ENCODE measurements at places on chromosomes 3 and 15.

GRCh38 chr3:138065949-138066348 is 49.5 kb downstream of the DZIP1L start:
- no peak for DNase-seq

GRCh38 chr3:62496503-62496902 is 123.2 kb upstream of the FEZF2 start:
- no peak for DNase-seq

DNA sequence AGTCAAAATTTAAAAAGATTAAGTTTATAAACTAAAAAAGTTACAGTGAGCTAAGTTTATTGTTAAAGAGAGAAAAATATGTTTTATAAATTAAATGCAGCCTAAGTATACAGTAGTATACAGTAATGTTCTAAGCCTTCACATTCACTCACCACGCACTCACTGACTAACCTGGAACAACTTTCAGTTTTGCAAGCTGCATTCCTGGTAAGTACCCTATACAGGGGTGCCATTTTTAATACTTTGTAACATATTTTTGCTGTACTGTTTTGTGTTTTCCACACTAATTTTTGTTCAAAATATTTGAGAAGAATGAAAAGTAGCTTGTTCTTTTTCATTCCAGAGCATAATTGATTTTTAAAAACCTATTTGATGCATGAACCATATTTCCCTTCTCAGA is 524.9 kb downstream of the RBMS3 start:
- DNase-seq, result no peak

GRCh38 chr15:85097725-85098124 is 116.1 kb downstream of the PDE8A start:
- DNase-seq, result no peak

- DNase-seq, result no peak
These were observed 191.0 kb downstream of the EPHB1 start for GRCh38 chr3:134985864-134986715.

GRCh38 chr3:156923349-156923748 is 97.2 kb downstream of the LEKR1 start:
- no peak for DNase-seq

- no peak for DNase-seq
These were observed 244.7 kb upstream of the ONECUT1 start for GRCh38 chr15:53034767-53035245.

- no peak for DNase-seq
These were observed 292.8 kb downstream of the LPP start for GRCh38 chr3:188446766-188447165.

DNA sequence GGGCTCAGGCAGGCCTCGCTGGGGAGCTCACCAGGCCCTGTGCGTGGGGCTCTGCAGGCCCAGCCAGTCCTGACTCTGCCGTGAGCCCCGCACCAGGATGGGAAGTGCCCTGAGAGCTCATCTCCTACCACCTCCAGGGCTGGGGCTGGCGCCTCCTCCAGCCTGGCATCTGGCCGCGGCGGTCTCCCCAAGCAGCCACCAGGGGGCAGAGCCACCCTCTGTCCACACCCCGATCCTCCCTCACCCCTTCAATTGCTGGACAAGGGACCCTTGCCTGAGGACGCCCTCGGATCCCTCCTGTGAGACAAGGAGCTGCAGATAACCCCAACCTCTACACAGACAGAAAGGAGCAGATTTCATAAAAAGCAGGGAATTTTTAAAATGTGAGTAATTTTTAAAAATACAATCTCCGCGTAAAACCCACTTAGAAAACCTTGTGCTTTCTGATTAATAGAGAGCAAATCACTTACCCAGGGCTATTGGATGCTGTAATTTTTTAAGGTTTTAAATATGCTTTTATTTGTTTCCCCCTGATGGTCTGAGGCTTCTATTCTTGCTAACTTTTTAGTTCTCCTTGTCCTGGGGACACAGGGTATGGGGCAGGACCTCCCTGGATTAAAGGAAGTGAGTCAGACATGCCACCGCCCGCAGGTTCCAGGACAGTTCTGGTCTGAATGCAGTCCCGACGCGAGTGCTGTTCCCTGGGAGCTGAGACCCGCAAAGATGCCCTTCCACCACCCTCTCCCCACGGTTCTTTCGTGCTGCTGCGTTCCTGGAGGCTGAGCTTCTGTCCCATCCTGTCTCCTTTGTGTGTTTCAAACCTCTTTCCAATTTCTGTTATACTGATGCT is 52.3 kb upstream of the CHRNA7 start:
- peak; percentile 61 for DNase-seq

DNA sequence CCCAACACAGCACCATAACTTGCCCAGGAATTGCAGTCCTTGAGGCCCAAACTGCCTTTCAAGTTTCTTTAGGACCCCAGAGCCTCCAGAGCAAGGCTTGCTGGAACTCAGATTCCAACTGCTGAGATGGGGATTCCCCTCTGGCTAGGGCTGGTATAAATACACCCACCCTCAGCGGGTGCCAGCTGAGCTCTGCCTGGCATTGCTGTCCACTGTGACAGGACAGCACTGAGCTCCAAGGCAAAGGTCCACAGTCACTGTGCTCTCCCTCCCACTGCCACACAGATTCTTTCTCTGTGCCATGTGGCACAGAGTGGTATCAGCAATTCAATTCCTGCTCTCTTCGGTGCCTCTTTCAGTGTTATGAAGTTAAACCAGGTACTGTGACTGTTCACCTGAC is 304.2 kb upstream of the LMCD1 start:
- no peak for DNase-seq

GRCh38 chr15:61700803-61701202 is 359.4 kb downstream of the VPS13C start:
- DNase-seq, result no peak

DNA sequence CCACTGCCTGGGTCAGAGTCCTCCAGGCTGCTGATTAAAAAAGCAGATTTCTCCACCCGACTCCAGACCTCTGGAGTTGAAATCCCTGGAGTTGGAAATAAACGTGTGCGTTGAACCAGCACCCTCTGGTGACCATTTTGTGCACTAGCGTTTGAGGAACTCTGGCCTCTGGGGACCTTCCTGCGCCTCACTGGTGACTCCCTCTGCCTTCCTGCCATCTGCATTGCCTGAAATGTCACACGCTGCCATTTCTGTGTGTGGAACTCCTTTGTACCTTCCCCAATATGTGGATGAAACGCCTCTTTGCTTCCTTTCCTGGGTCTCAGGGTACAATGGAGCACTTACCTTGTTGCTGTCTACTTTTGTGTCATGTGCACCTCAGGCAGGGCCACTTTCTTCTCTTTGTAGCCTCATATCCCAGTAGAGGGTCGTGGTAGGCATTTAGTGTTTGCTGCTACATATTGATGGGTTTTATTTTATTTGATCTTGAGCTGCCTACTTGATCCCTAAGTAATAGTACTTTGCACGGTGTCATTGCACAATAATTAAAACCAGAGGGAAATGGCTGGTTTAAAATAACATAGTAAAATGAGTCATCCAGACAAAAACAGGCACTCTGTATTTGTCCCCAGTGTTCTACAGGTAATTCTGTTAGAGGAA is 56.8 kb downstream of the GPR171 start:
- DNase-seq, result peak; percentile 24

DNA sequence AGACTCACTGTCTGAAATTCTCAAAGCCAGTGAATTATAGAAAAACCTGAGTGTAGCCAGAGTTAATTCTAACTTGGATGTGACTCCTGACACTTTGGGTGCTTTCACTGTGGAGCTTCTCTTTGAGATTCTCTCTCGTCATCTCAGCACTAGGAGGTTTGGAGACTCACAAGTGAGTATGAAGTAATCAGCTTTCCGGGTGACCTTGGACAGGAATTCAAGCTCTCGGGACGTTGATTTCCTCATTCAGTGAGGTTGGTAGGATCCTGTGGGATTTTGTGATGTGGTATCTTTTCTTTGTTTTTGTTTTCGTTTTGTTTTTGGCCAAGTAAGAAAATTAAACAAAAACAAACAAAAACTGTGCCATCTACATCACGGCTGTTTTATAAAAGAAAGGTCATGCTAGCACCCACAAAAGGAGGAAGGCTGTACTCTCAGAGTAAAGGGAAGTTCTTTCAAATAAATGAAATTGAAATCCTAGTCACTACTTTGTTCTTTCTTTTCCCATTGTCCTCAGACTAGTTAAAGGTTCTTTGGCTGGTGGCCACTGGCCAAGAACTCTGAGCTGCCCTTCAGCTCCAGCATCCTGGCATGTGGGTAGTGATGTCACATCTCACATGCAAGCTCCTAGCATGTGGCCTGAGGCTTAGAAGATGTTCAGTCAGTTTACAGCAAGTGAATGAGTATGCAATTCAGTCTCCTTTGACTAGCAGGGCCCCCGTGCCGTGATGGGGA is 263.3 kb upstream of the TPM1 start:
- no peak for DNase-seq

GRCh38 chr3:31714495-31715280 is 182.0 kb downstream of the STT3B start:
- DNase-seq, result no peak

GRCh38 chr15:75924576-75924975 is 20.9 kb downstream of the FBXO22 start:
- no peak for DNase-seq

DNA sequence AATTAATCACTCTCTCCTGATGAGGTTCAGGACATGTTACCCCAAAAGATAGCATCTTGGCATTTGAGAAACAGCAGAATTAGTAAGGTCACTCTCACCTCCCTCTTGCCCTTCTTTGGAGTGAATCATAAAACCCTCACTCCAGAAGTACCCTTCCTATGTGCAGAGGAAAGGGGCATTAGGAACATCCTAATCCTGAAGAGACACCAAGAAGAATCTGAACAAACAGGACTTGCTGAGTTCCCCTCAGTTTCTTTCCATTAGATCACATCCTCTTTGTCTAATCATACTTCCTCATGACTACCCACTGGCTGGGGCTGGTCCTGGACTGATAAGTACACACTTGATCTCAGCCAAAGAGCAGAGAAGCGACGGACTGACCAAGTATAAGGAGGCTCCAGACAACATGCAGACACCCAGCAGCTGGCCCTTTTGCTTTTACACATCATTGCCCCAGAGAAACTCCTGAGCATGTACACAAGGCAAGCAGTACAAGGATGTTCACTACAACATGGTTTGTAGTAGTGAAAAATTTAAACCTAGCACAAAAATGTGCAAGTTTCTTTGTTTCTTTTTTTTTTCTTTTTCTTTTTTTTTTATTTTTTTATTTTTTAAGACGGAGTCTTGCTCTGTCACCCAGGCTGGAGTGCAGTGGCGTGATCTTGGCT is 15.0 kb upstream of the TM6SF1 start:
- no peak for DNase-seq

DNA sequence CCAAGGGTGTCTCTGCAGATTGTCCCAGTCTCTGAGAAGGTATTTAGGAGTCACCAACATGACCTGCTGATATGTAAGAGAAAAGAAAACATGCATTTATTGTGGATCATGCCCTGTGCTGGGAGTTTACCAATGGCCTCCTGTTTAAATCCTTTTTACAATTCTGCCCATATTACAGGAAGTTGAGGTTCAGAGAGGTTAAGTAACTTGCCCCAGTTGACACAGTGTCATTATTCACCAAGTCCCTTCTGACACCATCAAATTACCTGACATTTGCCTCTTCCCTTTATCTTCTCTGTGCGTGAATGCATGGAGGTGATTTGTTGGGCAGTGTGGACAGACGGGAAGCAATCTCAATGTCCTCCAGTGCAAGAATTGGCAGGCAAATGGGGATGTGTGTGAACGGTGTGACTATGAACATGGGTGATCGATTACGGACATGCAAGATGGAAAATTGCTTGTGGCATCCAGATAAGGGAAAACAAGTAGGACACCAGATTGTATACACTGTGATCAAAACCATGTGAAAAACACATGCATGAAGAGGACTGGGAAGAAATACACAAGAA is 27.3 kb downstream of the ZNF710 start:
- DNase-seq, result no peak

DNA sequence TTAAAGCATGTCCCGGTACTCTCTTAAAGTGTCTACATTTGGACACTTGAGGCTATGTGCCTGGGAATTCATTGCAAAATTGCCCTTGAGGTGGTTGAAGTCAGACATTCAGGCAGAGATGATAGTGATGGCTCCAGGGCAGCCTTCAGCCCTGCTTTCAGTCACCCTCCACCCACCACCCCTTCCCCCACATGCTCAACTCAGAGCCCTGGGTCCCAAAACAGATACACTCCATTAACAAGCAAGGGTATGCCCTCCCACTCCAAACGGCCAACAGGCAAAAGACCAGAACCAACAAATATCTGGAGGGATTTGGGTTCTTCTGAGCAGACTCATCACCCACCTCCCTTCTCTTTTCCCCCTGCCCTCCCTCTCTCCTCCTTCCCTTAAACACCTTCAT is 29.9 kb upstream of the VIPR1 start:
- DNase-seq, result no peak

- no peak for DNase-seq
These were observed 20.1 kb upstream of the TM2D3 start for GRCh38 chr15:101672298-101672697.

DNA sequence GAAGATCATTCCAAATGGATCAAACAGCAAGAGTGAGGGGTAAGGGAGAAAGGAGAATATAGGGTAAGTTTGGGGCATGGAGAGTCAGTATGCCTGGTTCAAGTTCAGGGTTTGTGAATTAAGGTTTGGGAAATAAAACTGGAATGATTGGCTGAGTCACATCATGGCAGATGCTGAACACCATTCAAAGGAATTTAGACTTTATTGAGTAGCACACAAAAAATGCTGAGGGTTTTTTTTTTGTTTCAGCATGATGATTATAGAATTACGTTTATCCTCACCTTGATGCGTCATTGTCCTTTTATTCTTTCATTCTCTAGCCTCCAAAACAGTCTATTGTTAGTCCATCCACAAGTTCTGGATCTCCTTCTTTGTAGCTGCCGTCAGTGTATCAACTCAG is 220.0 kb upstream of the UMPS start:
- no peak for DNase-seq

DNA sequence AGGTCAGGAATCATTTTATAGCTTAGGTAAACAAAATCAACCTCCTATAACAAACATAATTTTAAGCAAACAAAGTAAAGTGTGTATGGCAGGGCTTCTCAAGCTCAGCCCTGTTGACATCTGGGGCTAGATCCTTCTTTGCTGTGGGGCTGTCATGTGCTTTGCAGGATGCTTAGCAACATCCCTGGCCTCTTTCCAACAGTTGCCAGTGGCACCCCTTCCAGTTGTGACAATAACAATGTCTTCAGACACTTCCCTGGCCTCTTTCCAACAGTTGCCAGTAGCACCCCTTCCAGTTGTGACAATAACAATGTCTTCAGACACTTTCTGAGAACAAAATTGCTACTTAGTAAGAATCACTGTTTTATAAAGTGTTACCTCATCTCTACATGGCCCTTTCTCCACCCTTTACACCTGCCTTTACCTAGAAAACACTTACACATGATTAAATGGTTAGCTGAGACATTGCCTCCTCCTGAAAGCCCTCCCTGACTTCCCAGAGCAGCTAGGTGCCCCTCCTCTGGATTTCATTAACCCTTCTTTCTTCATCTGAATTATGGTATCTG is 194.0 kb upstream of the LMCD1 start:
- no peak for DNase-seq

- DNase-seq, result no peak
These were observed 545.9 kb downstream of the IGSF11 start for GRCh38 chr3:118488732-118489131.

DNA sequence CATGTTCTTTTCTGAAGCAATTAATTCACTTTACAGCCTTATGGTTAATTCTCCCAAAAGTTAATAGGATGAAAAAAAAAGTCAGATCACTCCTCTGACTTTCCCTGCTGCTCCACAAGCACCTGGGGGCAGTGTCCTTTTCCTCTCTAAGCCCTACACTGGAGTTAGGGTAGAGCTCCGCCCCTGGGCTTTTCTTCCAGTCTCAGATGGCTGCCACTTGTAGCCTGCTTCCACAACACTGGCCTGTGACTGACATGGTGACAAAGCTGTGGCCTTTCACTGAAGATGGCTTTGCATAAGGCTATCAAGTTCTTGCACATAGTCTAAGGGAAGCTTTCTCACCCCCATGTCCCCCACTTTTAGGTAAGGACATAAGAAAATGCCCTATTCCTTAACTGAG is 1.3 kb upstream of the MON1A start:
- DNase-seq, result no peak

All from stimulated activated CD4-positive, alpha-beta T cell treated with anti-CD3 and anti-CD28 coated beads, Interleukin-4, amount 100 ng/mL, for 1 hour (primary cell).